AG04449 (cell line): ENCODE measurements at places on chromosomes 3 and 15.

DNA sequence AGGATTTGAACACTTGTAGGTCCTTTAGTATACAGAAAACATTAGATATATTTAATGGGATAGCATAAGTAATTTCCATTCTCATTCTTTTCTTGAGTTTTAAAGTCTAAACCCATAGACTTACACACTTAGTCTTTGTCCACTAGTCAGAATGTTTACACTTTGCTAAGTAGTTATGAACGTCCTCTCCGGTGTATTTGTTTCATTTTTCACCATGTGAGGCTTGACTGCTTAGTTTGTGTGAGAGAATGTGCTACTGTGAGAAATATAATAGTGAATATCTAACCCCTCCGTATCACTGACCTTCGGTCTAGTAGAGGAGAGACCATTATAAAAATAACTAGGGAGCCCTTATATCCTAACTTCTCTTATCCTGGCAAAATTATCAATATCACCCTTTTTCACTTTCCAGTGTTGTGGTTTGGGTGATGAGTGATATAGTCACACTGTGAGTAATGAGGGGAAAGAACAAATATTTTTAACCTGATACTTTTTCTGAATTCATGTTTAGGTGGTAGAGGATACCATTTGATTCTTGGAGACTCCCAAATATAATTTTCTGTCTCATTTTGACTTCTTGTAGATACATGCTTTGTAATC is 122.4 kb downstream of the UBE2E2 start:
- DNase-seq: no peak

- no peak for DNase-seq
Measured at GRCh38 chr3:25057379-25057778, 370.7 kb upstream of the RARB start.

GRCh38 chr15:48086576-48086975 is 34.2 kb upstream of the SLC24A5 start:
- DNase-seq: no peak

GRCh38 chr3:62214850-62215249 is 158.5 kb downstream of the FEZF2 start:
- DNase-seq: no peak

GRCh38 chr15:68302729-68303128 is 25.2 kb downstream of the FEM1B start:
- DNase-seq: no peak

DNA sequence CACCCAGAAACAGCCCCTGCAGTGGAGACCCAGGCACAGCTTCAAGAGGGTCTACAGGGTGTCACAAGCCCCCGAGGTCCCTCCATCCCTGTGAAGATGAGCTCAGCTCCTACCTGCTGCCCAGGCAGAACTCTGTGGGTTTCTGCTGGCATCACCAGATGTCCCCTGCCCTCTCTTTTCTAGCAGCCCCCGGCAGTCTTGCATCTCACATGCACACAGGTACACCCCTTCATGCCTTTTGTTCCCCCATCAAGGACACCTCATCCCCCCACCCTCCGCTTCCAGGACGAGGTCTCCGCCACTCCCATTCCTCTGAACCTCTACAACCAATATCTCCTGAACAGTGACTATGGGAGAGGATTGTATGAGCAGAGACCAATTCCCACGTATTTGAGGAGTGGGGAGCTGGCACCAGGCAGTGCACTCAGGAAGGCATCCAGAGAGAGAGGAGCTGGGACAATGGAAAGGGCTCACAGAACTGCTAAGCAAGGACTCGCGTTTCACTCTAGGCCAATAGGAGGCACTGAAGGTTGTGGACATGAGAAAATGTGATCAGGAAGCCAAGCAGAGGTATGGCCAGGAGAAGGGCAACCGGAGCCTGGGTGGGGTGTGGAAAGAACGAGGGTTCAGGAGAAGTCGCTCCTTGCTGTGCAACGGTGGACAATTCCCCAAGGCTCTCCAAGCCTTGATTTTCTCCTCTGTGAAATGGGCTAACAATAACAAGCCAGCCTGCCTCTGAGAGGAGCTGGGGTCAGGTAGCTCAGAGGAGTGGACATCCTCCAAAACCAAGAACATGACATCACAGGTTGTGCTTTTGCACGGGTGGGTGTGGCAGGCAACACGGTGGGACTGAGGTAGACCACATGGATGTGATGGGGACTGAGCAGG is 115.2 kb downstream of the CHSY1 start:
- no peak for DNase-seq

DNA sequence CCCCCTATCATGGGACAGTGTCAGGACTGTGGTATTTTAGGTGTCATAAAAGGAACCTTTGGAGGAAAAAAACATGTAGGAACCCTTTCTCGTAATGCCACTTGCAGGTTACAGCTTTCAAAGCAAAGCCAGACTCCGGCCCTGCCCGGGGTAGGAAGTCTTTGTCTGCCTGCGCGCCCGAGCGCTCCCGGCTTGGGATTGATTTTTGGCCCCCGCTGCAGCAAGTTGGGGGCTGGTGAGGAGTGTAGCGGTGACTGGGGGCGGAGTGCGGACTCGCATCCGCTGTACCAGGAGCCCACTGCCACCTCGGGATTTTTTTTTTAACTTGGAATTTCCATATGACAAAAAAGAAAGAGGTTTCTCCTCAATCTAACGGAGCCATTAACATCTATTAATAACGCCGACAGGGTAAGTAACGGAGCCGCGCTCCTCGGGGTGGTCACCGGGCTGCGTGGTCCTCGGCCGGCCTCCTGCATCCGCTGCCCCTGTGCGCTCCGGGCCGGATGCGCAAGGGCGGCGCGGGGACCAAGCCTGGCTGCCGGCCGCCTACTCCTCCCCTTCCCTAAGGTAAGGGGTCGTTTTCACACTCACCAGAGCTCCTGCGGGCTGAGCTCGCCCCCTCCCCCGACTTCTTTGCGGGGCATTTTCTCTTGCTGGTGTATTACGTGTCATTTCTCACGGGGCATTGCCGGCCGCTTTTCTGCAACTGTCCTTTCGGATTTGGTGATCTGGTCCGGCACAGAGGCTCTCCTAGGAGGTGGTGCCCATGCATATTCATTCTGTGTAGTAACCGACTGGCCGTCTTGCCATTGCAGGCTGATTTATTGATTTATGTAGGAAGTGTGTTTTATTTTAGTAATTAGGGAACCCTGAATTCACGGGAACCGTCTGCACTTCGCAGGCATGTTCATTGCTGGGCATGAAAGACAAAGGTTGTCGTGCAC is 219.8 kb upstream of the TOPAZ1 start:
- no peak for DNase-seq

DNA sequence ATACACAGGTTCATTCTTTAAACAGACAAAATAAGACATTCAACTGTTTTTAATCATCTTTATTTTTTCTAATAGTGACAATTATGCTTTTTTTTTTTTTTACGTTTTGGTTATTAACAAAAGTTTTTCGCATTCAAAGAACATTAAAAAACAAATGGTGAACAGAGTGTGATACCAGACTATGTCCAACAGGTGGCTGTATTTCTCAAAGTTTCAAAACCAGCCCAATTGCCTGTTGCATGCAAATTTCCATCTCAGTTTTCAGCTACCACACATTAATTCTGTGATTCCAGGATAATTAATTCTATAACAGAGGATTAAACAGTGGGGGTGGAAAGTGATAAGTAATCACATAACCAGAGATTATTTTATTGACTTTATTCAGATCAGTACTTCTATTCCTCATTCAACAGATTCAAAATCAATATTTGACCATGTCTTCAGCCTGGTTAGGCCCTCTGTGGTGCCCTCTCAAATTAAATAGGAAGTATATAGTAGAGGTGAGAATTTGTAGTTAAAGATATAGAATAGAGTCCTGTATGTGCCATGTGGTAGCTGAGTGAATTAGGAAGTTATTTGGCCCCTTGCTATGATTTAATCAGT is 122.2 kb upstream of the DCBLD2 start:
- DNase-seq: no peak

- no peak for DNase-seq
Measured at GRCh38 chr3:23863060-23863459, 53.7 kb downstream of the NKIRAS1 start.

GRCh38 chr3:139292192-139292591 is 51.6 kb upstream of the MRPS22 start:
- DNase-seq: no peak

GRCh38 chr3:106184540-106185457 is 316.0 kb upstream of the CBLB start:
- DNase-seq: no peak

DNA sequence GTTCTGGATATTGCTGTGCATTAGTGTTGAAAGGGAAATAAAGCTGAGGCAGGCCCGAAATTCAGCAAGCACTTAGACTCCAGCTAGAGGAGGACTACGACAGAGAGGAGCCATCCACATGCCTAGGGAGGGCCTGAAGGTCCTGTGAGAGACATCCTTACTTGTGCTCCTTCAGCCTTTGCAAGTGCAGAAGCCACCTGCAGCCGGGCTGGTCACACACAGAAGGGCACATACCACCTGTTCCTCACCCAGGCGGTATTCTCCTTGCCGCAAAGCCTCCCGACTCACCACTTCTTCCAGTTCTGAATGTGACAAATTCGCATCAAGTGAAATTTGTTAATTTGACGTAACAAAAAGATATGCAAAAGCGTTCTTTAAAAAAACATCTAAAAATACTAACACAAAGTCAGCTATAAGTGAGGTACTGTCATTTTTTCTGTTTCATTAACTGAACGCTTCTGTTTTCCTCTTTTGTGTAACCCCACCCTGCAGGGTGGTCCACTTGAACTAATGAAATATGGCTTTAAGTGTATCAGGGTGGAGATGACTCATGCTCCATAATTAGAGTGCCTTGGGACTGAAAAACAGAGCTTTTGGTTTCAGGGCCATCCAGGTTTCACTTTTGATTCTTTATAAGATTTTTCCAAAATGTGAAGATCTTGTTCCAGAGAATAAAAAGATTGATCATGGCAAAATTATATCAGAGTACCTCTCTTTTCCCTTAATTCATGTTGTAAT is 467.9 kb upstream of the ATP11B start:
- DNase-seq: no peak

- no peak for DNase-seq
Measured at GRCh38 chr3:58408906-58409305, 24.7 kb downstream of the PDHB start.

GRCh38 chr15:71677766-71678165 is 132.6 kb upstream of the NR2E3 start:
- DNase-seq: no peak

- DNase-seq: no peak
Measured at GRCh38 chr15:84598250-84598649, 2.6 kb upstream of the ZSCAN2 start.

DNA sequence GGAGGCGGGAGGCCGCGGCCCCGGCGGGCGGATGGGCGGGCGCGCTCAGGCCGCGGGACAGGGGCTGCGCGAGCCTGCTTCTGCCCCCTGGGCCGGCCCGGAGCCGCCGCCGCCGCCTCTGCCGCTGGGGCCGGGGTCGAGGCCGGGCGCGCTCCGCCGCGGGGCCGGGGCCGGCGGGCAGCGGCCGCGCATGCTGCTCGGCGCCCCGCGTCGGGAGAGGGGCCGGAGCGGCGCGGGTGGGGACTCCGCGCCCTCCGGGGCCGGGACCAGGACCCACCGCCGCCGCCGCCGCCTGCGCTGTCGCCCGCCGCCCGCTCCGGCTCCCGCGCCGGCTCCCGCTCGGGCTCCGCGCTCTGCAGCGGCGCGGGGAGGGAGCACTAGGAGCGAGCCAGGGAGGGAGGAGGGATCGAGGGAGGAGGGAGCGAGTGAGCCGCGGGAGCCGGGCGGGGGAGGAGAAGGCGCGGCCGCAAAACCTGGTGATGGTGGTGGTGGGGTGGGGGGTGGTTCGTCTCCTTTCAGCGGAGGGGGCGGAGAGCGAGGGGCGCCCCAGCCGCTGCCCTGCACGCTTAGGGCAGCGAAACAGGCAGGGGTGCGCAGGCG is at the start of gene LINGO1:
Gene LINGO1 (minus strand): TSS at position 379 of the 600 bp plus-strand sequence. CDS start 597 bp downstream, outside the sequence.
- DNase-seq: no peak

GRCh38 chr3:193229851-193230420 is 11.1 kb upstream of the PLAAT1 start:
- no peak for DNase-seq

DNA sequence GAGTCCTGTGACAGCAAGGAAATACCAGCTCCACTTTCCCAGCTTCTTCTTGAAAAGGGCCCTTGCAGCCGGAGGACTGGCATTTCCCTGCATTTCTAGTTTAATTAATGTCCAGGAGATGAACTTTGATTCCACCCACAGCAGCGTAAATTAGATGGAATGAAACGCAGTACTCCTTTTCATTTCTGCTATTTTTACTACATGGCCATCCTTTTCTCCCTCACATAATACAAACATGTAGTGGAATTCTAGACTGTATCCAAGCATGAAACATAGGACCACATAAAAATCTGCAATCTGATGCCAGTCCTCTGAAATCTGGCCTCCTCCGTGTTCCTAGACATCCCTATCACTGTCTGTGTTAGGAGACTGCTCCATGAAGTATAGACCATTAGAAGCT is 403.2 kb downstream of the NR2F2 start:
- no peak for DNase-seq

GRCh38 chr15:79028411-79028964 is 62.1 kb downstream of the RASGRF1 start:
- no peak for DNase-seq

DNA sequence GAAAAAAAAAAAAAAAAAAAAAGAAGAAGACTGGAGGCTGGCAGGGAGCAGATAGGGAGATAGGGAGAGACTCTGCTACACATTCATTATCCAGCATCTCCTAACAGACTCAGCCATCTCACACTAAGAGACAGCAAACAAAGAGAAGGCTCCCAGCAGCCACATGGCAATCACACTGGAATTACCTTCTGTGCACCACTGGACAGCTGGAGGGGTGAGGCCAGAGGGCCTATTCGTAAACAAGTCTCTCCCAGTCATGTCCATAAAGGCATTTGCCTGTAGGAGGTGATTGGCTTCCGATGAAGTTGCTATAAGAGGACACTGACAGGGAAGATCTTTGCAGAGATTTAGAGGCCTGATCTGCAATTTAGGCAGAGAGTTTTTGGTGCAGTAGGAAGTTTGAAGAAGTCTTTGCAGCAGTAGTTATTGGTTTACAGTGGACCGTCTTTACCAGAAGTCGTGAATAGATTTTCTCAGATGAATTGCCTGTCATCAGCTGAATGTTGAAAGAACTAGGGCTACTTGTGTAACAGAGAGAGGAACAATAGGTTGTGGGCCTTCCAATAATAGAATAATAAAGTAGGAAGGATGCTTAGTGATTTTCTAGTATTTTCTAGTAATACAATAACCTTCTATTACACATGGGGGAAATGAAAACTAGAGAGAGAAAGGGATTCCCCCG is 89.7 kb downstream of the TP63 start:
- DNase-seq: no peak

DNA sequence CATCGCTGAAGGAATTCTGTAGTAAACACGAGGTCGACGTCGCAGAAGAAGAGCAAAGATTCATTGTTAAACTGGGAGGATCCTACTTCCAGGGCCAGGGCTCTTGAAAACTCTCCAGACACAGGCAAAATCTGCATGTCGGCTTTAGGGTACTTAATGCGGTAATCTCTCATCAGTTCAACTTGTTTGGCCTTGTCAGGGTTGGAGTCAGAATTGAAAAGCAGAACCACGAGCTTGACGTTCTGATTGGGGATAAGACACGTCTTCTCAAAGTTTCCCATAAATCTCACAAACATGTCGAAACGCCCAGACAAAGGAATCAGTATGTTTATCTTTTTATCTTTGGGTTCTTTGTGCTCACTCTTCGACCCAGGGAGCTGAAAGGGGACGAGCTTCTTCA is 74.0 kb downstream of the CHSY1 start:
- no peak for DNase-seq

- no peak for DNase-seq
Measured at GRCh38 chr3:179113903-179114302, 34.3 kb upstream of the PIK3CA start.
